NCI-H1092 treated with DMSO at 0.1 percent for 48 hours (cell line): ENCODE measurements at places on chromosomes 7 and 10.

GRCh38 chr7:54839575-54840213, 80.7 kb upstream of the SEC61G start:
- DNase-seq, result peak; percentile 23

- DNase-seq, result no peak
Observed at GRCh38 chr7:36978461-36978860, 254.2 kb upstream of the AOAH start.

DNA sequence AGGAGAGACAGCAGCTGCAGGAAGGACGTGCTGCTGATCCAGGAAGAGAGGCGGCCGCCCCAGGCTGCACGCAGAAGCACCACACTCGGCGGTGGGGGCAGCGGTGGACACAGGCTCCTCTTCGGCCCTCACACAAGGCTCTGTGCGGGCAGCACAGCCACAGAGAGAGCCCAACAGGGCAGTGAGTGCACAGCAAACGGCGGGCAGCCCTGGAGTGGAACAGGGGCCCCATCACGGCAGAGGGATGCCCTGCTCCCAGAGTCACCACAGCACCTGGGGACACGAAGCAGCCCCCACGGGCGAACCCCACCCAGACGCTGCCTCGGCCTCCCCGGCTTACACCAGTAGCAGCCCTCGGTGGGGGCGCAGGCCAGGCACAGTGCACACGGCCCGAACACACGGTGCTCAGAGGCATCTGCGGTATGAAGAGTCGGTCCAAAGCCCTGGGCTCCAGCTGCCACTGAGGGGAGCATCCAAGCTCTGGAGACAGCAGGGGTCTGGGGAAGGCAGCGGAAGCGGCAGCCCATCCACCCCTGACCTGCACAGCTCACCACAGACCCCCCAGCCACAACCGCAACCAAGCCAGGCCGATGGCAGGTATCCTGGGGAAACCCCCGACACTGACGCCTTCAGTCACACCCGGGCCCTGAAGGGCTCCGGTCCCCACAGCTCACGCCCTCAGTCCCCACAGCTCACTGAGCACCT, 16.8 kb downstream of the NUDT1 start:
- DNase-seq, result no peak

- no peak for DNase-seq
Observed at GRCh38 chr7:12107841-12108254, 103.2 kb upstream of the TMEM106B start.

DNA sequence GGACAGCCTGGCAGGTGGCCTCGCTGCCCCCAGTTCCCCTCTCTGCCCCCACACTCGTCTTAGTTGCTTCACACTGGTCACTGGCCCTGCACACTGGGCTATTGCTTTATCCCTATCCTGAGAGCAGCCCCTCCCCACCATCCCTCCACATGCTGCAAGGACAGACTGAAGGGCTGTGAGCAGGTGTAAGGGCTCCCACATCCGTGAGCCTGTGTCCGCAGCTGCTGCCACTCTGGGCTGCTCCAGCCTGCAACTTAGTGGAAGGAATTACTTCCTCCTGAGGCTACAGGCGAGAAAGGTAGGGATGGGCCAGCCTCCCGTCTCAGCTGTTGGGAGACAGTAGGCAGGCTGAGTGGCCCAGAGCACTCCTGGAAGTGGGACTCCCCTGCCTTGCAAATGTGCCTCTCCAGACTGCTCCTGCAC, 3.8 kb downstream of the RARRES2 start:
- no peak for DNase-seq

- no peak for DNase-seq
Observed at GRCh38 chr7:136585954-136586670, 282.3 kb upstream of the CHRM2 start.

DNA sequence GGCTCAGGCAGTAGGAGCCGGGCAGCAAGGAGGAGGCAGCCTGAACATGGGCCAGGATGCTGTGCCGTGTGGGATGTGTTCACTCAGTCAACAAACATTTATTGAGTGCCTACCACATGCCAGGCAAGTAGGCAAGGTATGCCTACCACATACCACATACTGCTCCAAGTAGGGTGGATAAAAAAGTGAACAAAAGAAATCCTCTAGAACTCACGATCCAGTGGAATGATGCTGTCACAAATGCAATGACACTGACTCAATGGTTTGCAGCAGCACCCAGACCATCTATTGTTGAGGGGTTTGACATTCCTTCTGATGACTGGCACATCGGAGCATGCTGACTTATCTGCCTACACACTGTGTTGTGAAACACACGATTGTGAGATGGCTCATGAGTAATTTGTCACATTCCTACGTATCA, 413.5 kb downstream of the NRG3 start:
- no peak for DNase-seq

DNA sequence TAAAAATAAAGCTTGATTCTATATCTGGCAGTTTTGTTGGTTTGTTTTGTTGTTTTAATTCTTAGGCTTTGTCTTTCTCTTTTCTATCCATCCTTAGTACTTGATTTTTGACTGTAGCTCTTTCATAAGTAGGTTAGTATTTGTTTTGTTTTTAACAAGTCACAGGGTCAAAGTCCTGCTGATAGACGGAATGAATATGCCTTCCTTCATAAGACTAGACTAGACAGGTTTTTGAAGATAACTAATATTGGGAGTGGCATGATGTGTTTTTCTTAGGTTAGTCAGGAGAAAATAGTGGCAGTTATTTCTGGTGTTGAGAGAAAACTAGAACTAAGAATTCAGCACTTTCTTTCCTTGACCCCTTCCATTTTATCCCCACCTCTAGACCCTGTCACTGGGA, 50.4 kb downstream of the CASD1 start:
- DNase-seq, result no peak

GRCh38 chr10:84257343-84258020, 12.6 kb downstream of the RGR start:
- no peak for DNase-seq

- no peak for DNase-seq
Observed at GRCh38 chr10:43073721-43074120, 3.1 kb upstream of the RET start.

DNA sequence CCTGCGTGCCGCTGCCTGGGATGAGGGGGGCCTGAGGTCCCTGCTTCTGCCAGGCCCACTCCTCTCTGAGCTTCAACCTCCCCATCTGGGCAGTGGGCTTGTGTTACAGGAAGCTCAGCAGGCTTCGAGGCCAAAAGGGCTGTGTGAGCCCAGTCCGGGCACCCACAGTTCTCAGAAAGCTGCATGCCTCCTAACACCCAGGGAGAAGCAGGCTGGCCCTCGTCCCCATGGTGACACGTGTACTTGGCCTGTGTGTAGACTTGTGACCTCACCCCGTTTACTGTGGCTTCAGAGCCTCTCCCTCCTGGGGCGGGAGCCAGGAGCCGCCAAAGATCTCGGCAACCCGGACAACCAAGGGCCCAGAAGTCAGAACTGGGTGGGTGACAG, 2.2 kb upstream of the GRIFIN start:
- peak; percentile 18 for DNase-seq
